ENCODE measurements at places on chromosomes 13 and 19. TPM values are rescaled to one million over a fixed set of nuclear protein-coding genes. Genes with fewer than 3 reads are reported as not detected.

Gene RUBCNL
- 5.8 TPM for total RNA-seq

Gene MLLT1
- 27.0 TPM for total RNA-seq

Gene SIGLEC10
- 3.0 TPM for total RNA-seq

Gene PPP1R37
- 21.0 TPM for total RNA-seq

Gene ZNF112
- total RNA-seq = 21.2 TPM

Gene KLK12
- total RNA-seq = not detected

Gene SAMD1
- 26.1 TPM for total RNA-seq

Gene BIVM
- 50.3 TPM for total RNA-seq

Gene TUBA3C
- not detected for total RNA-seq

Gene EFNB2
- total RNA-seq = 24.9 TPM

Gene FREM2
- 4.6 TPM for total RNA-seq

Gene CCNE1
- total RNA-seq = 6.7 TPM

Gene IGSF23
- total RNA-seq = not detected

Gene PLK5
- total RNA-seq = 0.23 TPM
